A549 treated with ZK216348 at 1 μM for 4 hours (cell line): ENCODE measurements at places on chromosomes 6 and 20. TPM values are rescaled to one million over a fixed set of nuclear protein-coding genes. Genes with fewer than 3 reads are reported as not detected.

The PPP1R3G gene
- 1.2 to 2.2 TPM (median 1.6 TPM) in 5 replicates for total RNA-seq

The RAET1E gene
- total RNA-seq: 2.1 to 4.1 TPM (median 2.7 TPM) in 5 replicates

The HEY2 gene
- 0.06 to 0.09 TPM (median 0.08 TPM) in 3 of 5 replicates, not detected in the others for total RNA-seq

The PNISR gene
- total RNA-seq: 23.4 to 44.0 TPM (median 31.2 TPM) in 5 replicates

The DNAAF9 gene
- total RNA-seq: 4.6 to 7.4 TPM (median 5.5 TPM) in 5 replicates

The TMEM200A gene
- total RNA-seq: 0.04 to 0.08 TPM (median 0.07 TPM) in 3 of 5 replicates, not detected in the others

The TINAG gene
- total RNA-seq: not detected in 5 replicates

The MICB gene
- 5.2 to 8.6 TPM (median 7.9 TPM) in 5 replicates for total RNA-seq

The MOG gene
- total RNA-seq: not detected in 5 replicates

The DEFB132 gene
- not detected in 5 replicates for total RNA-seq

The CCM2L gene
- total RNA-seq: 0.28 to 0.88 TPM (median 0.41 TPM) in 5 replicates

The AKIRIN2 gene
- 27.7 to 40.6 TPM (median 36.8 TPM) in 5 replicates for total RNA-seq

The C6orf118 gene
- total RNA-seq: 0.12 to 0.34 TPM (median 0.28 TPM) in 4 of 5 replicates, not detected in the other

The EPB41L1 gene
- total RNA-seq: 49.9 to 76.5 TPM (median 64.0 TPM) in 5 replicates

The CD24 gene
- total RNA-seq: 217 to 292 TPM (median 287 TPM) in 5 replicates

The NKAPL gene
- not detected in 5 replicates for total RNA-seq

The VTA1 gene
- total RNA-seq: 36.0 to 47.9 TPM (median 44.2 TPM) in 5 replicates
